ENCODE measurements at places on chromosomes 11 and 22. TPM values are rescaled to one million over a fixed set of nuclear protein-coding genes. Genes with fewer than 3 reads are reported as not detected.

- no peak overlapping the region for H3K4me3 ChIP-seq
- no peak overlapping the region for H3K27ac ChIP-seq
- H3K4me1 ChIP-seq, result peaks cover 12% of the 10 kb centered on the region
- no peaks in the 10 kb centered on the region for H3K36me3 ChIP-seq
- no peaks in the 10 kb centered on the region for H3K27me3 ChIP-seq
- peak; percentile 91 for DNase-seq
These were observed 32.4 kb downstream of the DBX1 start for GRCh38 chr11:20127671-20128527.

- DNase-seq, result no peak
- no peak overlapping the region for H3K4me3 ChIP-seq
- H3K4me1 ChIP-seq, result no peaks in the 10 kb centered on the region
- no peaks in the 10 kb centered on the region for H3K36me3 ChIP-seq
- no peaks in the 10 kb centered on the region for H3K27me3 ChIP-seq
These were observed 25.6 kb upstream of the MMP12 start for GRCh38 chr11:102900346-102900745.

DNA sequence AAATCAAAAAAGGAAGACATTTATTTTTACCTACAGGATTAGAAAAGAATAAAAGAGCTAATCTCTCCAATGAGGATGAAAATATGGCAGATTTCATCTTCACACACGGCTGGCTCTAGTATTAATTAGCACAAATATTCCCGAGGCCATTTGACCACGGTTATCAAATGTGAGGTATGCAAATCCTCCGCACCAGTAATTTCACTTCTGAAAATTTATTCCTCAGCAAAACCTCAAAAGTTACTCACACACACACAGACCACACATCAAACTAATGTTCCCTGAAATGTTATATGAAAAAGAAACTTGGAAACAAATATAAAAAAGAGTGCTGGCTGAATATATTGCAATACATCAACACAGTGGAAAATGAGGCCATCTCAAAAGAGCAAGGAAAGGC, 32.8 kb downstream of the CELSR1 start:
- H3K4me3 ChIP-seq, result no peak overlapping the region
- peaks cover 12% of the 10 kb centered on the region for H3K4me1 ChIP-seq
- no peak overlapping the region for H3K27ac ChIP-seq
- no peaks in the 10 kb centered on the region for H3K36me3 ChIP-seq

The MPEG1 gene
- not detected for total RNA-seq

The EXPH5 gene
- total RNA-seq, result 12.5 TPM

The GVQW3 gene
- total RNA-seq, result 2.0 TPM

The GTPBP1 gene
- 41.6 TPM for total RNA-seq

The OR8B2 gene
- not detected for total RNA-seq

The CDC42EP1 gene
- total RNA-seq, result 195 TPM
